ENCODE measurements at places on chromosomes 16 and 17.

DNA sequence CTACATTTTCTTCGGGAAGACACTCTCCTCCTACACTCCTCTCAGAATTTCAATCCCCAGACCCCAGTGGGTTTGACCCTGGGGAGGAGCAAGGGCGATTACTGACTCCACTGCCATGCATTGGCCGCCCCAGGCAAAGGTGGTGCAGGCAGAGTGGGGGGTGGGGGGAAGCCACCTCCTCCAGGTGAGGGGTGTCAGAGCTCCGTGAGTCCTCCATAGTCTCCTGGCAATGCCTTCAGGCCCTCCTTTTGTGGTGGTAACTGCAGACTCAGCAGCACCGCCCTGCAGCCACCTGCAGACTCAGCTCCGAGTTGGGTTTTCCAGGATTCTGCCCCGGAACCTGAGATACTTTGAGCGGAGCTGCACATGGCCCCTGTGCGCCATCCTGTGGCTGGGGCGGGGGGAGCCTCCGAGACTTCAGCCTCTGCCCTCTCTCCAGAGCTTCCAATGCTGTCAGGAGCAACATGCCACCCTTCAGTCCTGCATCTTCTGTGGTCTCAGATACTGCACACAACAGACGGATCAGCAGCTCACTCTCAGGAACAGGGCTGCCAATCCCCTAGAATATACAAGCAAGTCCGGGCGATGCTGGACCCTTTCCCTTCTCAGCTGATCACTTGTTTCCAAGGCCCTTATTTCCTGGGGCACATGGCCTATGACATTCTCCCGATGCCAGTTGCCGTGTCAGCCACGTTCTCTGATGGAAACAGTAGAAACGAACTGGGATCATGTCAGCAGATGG lies 2.4 kb upstream of the SLC47A2 start:
- DNase-seq: no peak

- DNase-seq: no peak
These were observed 665.2 kb downstream of the TOX3 start for GRCh38 chr16:51881731-51882130.

DNA sequence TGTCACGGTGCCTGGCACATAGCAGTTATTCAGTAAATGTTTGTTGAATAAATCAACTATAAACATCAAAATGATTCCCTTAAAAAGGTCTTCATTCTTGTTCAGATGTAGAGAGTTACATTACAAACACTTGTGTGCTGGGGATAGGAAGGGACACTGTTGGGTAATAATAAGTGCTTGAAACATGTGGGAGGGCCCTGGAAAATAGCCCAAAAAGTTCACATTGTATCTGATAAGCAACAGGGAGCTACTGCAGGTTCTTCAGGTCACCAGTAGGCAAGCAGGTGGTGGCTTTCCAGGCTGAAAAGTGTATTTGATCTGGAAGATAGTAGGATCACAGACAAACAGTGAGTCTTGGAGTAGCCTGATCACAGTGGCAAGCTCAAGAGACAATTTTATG lies 19.0 kb upstream of the ZNF652 start:
- DNase-seq: no peak

DNA sequence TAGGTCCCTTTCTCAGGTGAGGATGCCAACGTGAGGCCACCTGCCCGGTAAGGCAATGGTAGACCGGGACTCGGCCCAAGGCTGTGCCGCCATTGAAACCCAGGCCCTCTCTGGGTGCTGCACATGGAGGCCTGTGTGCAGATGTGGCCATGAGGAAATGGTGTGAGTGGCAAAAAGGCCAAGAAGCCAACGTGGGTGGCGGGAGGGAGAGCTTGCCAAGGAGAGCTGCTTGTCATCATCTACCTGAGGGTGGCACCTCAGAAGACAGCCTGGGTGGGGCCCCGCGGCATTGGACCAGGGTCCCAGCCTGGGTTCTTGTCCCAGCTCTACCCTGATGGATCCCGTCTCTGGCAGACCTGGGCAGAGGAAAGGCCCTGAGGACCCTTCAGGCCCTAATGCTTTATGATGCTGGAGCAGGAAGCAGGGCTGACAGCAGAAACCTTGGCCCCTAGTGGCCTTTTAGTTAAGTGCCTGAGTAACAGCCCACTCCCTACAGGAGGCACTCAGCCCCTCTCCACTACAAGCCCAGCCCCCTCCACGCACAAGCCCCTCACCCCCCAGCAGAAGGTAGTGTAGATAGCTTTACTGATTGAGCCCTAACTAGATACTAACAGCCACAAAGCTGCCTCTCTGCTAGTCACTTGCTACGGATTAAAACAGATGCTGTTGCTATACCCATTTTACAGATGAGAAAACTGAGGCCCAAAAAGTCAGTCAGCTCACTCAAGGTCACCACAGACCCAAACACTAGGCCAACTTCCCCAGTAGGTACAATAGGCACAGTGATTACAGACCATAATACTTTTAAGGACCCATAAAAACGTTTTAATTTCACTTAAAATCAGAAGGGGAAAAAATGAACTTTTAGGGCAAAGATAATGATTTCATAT lies 26.2 kb upstream of the KIFC3 start:
- DNase-seq: no peak

DNA sequence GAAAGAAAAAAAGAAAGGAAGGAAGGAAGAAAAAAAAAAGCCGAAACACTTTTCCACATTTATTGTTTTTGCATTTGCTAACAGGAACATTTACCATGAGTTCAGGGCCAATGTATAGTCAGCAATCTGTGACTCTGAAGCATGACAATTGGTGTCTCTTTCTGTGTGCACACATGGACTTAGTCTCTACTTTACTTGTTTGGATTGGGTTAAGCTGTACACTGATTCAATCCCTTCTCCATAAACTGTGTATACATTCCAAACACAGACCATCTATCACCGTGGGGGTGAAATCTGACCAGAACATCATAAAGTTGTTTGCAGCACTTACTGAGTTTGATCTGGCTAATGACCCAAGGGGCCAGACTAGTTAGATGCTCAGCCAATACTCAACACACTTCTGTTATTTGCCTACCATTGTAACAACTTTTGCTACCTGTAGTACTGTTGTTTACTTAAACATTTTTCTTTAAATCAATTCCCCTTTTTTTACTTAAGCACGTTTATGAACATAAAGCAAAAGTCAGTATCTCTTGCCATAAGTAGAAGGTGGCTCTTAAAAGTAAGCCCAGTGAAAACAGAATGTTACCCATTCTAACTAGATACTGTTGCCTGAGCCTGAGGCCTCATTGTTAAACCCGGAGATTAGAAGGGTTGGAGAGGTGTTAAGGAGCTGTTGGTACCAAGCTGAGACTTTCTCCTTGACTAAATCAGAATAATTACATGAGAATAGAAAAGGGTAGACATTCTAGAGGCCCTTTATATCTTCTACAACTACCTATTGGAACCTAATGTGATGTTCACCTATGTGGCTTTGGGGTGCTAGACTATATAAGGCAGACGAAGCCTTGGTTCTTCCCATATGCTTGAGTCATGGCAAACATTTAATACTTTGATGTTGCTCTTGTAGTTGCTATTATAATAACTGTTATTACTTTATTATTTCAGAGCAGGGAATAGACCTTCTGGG lies 41.8 kb downstream of the SCNN1B start:
- DNase-seq: no peak

DNA sequence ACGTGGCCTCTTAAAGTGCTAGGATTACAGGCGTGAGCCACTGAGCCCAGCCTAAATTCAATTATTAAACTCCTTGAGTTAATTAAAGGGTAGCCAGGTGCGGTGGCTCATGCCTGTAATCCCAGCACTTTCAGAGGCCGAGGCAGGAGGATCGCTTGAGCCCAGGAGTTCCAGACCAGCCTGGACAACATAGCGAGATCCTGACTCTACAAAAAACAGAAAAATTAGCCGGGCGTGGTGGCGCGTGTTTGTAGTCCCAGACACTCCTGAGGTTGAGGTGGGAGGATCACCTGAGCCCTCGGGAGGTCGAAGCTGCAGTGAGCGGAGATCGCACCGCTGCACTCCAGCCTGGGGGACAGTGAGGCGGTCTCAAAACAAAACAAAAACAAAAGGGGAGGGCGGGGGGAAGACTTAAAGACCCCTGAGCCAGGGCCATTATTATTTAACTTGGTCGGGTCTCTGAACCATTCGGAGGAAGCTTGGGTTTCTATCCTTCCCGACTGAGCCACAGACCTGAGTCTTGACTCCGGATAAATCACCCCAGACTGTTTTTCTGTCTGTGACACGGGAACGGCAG lies 19.5 kb downstream of the BCL7C start:
- DNase-seq: no peak

DNA sequence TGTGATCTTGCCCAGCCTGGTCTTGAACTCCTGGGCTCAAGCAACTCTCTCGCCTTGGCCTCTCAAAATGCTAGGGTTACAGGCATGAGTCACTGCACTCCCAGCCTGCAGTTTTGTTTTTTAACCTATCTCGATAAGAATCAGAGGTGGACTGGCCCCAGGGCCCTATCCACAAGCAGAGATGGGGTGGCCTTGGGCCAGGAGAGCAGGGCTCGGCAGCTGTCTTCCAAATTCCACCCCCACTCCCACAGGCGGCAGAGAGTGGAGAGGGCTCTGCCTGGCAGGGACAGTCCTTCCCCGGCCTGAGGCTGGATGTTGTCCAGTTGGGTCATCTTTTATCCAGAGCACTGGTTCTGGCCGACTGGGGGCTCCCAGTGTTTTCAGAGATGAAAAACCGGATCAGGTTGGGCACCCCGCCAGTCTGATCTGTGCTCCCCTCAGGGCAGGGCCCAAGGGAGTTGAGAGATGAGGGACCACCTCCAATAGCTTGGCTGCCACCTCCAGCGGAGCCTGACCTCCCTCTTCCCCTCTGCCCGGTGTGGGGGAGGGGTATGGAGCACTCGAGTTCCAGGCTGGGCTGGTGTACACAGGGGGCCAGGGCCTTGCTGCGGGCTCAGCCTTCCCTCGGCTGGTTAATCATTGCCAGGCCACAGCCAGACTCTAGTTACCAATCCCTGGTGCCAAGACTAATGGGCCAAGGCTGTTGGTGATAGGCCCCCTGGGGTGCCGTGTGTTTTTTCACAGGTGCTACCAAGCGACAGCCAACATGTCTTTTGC lies 30.3 kb upstream of the MYO15B start:
- DNase-seq: no peak

GRCh38 chr17:61393904-61394629 lies 5.6 kb upstream of the TBX2 start:
- no peak for DNase-seq

GRCh38 chr17:1367351-1367745 lies 32.7 kb downstream of the YWHAE start:
- no peak for DNase-seq

- DNase-seq: no peak
These were observed 388.3 kb downstream of the CA10 start for GRCh38 chr17:51770027-51770759.

GRCh38 chr17:74116087-74116717 lies 87.3 kb upstream of the RPL38 start:
- no peak for DNase-seq

DNA sequence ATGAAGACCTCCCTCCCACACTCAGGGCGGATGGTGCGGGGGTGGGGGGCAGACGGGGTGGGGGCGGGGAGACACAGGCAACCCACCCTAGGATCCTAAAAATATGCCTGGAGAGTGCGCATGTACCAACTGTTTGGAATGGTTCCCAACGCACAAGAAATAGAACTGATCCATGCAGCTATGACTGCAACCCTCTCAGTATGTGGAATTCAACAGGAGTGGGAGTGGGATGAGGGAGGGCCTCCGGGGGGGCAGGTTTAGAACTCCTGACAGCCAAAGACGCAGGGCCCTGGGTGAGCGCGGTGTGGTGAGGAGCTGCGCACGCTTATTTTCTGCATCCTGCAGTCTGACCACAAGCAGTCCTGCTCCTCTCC lies 1.1 kb upstream of the P2RX5 start:
- DNase-seq: no peak

GRCh38 chr16:50267151-50267631 lies 840 bp downstream of the ADCY7 start:
- DNase-seq: no peak

DNA sequence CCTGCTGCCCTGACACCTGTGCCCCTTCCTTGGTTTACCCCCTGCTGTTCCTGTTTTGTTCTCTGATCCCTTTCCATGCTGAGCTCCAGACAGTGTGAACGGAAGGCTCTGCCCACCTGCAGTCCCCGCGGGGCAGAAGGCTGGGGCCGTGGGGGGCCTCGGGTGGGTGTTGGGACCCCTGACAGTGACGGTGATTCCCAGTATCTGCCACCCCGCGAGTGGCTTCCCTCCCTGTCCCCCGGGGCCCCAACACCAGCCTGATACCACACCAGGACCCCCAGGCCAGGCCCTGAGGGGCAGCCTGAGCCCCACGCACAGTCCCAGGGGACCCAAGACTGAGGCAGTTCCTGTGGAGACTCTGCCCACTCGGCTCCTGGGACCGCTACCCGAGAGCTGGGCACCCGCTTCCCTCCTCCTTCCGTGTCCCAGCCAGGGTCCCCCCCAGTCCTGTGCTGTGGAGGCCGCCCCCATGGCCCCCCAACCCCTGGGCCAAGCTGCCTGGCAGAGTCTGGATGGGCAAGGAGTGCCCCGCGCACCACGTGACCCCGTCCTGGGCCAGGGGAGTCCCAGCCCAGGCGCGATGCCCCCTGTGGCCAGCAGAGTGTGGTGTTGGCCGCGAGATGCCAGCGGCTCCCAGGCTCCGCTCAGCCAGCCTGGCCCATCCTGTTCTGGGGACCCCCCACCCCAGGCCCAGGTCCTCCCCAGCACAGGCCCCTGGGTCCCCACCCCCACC lies 10.0 kb upstream of the C1QTNF8 start:
- DNase-seq: peak; percentile 36

Data from CMK (cell line).